ENCODE measurements at places on chromosomes 6 and 20.
A peak's percentile ranks its signal among the peaks of the same experiment; 100 is the strongest.

GRCh38 chr6:2355150-2355549 is 109.7 kb upstream of the GMDS start:
- no peak for DNase-seq

- no peak for DNase-seq
Observed at GRCh38 chr20:45872626-45873025, 8.4 kb upstream of the ZSWIM1 start.

DNA sequence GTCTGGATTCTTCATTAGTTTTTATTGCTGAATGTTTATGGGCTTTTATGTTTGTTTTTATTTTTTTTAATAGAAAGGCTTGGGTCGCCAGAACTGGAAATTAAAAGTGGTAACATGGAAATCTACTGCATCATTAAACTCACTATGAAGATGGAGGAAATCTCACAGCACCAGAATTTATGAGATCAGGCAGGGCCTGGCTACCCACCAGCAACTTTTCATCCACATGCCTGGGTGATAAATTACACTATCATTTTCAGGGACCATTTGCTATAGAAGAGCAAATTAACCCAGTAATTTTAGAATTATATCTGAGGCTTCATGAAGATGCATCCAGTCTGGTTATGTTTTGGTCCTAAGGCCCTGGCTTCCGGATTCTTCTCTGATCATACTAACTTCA is 57.8 kb upstream of the PLCB4 start:
- DNase-seq: no peak

GRCh38 chr6:163717106-163717764 is 302.7 kb downstream of the QKI start:
- DNase-seq: no peak

DNA sequence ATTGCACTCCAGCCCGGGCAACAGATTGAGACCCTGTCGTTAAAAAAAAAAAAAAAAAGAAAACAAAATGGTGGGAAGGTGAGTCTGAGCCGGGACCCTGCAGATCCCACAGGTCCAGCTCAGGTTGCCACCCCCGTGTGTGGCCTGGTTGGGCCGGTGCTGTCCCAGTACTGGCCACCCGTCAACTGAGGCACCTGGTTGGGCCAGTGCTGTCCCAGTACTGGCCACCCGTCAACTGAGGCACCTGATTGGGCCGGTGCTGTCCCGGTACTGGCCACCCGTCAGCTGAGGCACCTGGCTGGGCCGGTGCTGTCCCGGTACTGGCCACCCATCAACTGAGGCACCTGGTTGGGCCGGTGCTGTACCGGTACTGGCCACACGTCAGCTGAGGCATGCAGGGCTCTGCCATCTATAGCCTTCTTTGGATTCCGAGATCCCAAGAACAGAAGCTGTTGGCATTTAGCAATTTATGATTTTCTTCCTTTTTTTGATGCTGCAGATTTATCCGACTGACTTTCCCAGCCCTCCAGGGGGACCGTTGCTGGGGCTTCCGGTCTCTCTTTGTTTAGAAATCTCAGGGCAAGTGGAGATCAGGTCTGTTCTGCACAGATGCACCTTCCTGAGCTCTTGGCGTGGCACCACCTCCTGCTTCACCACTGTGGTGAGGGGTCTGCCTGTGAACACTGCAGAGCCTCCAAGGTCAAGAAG is 113.8 kb downstream of the SYCP2 start:
- DNase-seq: peak; percentile 21

DNA sequence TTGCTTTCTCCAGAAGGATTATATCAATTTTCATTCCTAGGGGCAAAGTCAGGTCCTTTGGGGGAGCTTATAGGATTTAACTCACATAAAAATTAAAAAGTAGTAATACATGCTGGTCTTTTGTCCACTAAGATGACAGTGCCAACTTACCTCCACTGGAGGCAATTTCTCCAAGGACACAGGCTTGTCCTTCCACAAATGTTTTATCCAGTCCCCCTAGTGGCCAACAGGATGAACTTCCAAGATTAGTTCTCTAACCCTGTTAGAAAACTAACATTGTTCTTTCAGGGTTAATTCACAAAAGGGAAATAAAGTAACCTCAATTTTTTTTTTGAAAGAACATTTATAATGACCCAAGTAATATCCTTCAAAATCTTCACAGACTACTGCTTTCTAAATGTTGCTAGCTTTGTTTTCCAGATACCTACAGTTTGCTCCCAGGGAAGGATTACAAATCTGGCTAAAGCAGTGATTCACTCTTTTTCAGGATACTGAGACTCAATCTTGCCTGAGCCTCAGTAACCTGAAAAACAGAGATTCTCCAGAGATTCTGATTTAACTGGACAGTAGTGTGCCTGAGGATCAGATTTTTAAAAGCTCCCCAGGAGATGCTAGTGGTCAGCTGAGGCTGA is 31.7 kb upstream of the UBR2 start:
- DNase-seq: no peak

GRCh38 chr6:136108361-136108945 is 141.7 kb downstream of the MTFR2 start:
- no peak for DNase-seq

DNA sequence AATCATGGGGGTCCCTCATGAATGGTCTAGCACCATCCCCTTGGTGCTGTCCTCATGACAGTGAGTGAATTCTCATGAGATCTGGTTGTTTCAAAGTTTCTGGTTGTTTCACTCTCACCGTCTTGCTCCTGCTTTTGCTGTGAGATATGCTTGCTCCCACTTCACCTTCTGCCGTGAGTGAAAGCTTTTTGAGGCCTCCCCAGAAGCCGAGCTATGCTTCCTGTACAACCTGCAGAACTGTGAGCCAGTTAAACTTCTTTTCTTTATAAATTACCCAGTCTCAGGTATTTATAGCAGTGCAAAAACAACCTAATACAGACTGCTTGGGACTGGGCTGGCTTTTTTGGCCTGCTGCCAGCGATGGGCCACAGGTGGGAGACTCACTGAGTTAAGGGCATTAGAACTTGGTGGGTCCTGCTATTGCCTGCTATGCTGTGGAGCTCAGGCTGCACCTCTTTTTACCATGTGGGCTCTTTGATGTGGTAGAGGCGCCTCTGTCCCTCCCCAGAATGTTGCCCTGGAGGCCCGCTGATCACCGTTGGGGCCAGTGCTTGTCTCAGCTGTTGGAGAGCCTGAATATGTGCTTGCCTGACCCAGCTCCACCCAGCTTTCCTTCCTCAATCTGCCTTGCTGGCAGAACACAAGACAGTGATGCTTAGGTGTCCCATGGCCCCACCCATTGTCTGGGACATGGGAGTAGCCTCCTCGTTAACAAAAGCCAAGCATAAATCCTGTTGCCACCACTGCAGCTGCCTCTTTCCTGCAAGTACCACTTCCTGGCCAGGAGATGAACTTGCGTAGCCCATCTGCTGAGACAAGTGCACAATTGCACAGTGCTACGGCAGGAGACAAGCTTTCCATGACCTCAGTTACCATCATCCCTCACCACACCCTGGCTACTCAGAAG is 47.1 kb downstream of the IGF2R start:
- DNase-seq: peak; percentile 88

GRCh38 chr20:6956056-6956455 is 188.6 kb downstream of the BMP2 start:
- DNase-seq: no peak

- no peak for DNase-seq
Observed at GRCh38 chr6:29566856-29567255, 7.3 kb upstream of the UBD start.

DNA sequence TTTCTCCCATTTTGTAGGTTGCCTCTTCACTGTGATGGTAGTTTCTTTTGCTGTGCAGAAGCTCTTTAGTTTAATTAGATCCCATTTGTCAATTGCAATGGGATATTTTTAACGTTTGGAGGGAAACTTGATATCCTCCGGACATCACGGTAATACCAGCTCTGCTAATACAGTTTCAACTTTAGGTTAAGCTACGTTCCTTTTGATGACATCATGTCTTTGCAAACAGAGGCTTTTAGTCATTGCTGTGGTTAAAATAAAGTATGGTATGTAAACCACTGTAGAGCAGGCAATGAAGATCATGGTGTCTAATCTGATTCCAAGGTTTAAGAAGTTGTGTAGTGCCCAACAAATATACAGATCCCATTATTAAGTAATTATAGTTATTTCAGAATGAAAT is 168.0 kb upstream of the CHD6 start:
- DNase-seq: no peak

- DNase-seq: no peak
Observed at GRCh38 chr20:17809362-17810061, 109.7 kb downstream of the BANF2 start.

DNA sequence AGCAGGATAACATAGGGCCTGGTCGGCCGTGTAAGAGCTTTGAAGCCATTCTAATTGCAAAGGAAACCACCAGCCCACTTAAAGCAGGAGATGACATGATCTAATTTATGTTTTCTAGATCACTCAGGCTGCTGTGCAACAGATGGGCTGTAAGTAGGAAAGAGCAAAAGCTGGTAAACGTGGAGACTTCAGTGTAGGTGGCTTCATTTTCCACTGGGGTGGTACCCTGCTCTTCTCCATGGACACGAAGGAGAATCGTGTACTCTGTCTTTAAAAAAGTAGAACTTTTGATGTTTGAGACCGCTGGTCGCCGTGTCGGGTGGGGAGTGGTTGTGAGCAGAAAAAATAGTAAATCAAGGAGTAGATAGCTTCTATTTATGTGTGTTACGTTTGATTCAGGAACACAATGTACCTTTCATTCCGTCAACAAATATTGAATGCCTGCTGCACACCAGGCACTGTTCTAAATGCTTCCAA is 6.4 kb downstream of the CASS4 start:
- no peak for DNase-seq

DNA sequence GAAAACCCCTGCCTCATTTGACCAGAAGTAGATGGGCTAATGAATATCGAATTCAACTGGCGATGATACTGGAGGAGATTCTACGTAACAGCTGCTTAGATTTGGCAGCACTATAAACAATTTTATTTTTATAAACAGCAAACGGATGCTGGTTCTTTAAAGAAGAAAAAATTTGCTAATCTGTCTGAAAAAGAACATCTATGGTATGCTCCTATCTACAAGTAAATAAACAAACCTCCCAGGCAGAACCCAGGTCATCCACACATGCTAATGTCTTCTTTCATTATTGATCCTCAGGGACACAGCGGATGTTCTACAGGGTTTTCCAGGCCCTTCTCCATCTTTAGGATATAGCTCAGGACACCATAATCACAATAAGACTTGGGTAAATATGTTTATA is 291.3 kb downstream of the ALDH8A1 start:
- DNase-seq: no peak

DNA sequence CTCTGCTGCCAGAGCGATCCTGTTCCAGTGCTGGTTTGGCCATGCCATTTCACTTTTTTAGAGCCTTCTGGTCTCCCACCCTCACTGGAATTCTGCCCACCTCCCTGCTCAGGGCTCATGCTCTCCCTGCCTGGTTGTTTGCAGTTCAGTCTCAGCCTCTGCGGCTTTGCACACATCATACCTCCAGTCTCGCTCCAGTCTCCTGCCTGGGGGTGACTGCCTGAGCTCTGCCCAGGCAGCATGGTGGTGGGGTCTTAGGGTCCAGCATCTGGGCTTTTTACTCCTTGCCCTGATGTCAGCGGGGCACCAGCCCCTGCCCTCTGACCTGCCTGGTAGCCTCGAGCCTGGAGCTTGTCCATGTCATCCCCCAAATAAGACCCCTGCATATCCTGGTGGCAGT is 30.9 kb downstream of the CD83 start:
- DNase-seq: no peak

DNA sequence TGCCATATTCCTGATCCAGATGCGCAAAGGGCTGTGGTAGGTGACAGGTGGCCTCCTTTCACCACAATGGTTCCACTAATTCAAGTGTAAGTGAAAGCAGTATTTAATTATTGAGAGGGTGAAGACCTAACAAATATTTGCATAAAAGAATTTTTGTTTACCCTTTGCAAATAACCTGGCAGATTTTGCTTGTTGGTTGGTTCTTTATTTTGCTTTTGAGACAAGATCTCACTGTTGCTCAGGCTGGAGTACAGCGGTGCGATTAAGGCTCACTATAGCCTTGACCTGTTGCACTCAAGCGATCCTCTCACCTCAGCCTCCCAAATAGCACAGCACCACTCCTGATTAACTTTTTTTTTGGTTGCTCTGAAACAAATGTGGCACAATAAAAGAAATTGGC is 49.2 kb downstream of the PCNA start:
- DNase-seq: no peak

DNA sequence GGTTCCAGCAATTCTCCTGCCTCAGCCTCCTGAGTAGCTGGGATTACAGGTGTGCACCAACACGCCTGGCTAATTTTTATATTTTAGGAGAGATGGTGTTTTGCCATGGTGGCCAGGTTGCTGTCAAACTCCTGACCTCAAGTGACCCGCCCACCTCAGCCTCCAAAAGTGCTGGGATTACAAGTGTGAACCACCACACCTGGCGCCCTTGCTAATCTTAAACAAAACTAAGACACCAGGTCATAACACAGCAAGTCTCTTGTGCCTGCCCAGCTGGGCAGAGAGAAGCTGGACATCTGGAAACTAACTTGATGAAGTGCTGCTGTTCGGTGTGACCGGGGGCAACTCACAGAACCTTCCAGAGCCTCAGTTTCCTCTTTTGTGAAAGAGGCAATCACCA is 68.0 kb downstream of the PPP1R3G start:
- DNase-seq: no peak

DNA sequence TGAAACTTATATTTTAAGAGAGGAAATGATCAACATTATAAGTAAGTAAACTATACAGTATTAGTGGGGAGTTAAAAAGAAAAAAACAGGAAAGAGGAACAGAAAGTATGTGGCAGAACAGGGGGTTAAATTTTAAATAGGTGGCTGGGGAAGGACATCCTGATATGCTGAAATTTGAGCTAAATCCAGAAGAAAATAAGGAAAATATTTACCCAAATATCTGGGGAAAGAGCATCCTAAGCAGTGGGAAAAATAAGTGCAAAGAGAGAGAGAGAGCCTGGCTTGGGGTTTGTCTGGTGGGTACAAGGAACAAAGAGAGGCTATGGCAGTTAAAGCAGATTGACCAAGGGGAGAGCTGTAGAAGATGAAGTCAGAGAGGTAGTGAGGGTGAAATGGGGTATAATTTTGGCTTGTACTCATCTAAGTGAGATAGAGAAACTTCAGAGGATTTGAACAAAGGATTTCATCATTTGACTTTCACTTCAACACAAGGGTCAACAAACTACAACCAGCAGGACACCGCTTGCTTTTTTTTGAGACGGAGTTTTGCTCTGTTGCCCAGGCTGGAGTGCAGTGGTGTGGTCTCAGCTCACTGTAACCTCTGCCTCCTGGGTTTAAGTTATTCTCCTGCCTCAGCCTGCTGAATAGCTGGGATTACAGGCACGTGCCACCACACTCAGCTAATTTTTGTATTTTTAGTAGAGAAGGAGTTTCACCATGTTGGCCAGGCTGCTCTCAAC is 328.4 kb upstream of the CNR1 start:
- DNase-seq: no peak

GRCh38 chr6:26570027-26570809 is 26.5 kb upstream of the ABT1 start:
- no peak for DNase-seq
